Stimulated activated memory B cell treated with anti-CD40 and anti-IgM and Interleukin-4, amounts not matched to agents 10 μg/mL and 1 μg/mL and 100 μg/mL, for 72 hours (primary cell): ENCODE measurements at places on chromosomes 2 and 18.

GRCh38 chr2:8268172-8268783 lies 413.6 kb upstream of the ID2 start:
- no peak for ATAC-seq

DNA sequence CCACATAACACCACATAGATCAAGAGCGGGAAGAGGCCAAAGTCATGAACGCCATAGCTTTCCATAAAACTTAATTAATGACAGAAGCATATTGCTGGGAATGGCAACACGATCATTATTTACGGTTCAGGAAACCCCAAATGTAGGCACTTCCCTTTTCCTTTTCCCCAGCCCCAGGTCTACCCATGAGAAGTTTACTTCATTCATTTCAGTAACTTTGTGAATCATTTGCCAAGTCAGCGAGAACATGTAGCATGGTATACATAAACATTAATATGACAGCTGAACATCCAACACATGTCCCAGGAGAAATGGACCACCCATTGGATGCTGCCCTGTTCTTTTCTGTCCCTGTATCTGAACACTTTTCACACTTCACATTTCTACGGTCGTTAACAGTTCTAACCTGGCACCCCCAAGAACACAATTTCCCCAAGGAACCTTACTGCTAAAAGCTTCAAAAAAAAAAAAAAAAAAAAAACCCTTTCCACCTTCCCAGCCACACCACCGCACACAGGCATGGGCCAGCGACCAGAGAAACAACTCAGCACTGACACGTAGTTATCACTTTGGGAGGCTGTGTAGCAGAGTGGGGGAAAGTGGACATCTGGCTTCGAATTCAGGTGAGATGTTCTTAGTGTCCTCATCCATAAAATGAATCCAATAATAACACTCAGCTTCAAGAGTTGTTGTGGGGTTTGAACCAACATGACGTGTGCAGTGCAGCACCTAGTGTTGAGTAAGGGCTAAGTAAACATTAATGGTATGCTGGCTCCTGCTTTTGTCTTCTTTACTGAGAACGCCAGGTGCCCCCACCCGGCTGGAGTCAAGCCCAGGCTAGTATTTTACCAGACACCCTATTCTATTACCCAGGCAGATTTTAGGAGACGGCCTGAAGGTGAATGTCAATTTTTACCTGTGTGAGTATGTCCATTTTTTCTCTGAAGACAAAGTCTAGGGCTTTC lies 371.5 kb downstream of the LNPK start:
- ATAC-seq, result no peak

- ATAC-seq, result no peak
Observed at GRCh38 chr2:234393354-234393753, 103.5 kb downstream of the ARL4C start.

DNA sequence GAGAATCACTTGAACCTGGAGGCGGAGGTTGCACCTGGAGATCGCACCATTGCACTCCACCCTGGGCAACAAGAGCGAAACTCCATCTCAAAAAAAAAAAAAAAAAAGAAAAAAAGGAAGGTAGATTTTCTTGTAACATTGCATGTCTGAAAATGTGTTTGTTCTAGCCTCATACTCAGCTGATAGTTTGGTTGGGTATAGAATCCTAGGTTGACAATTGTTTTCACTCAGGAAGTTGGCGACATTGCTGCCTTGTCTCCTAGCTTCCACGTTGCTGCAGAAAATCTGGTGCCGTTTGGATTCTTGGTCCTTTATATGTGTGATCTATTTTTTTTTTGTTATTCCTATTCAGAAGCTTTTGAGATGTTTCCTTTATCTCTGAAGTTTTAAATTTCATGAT lies 4.7 kb downstream of the ING5 start:
- no peak for ATAC-seq

DNA sequence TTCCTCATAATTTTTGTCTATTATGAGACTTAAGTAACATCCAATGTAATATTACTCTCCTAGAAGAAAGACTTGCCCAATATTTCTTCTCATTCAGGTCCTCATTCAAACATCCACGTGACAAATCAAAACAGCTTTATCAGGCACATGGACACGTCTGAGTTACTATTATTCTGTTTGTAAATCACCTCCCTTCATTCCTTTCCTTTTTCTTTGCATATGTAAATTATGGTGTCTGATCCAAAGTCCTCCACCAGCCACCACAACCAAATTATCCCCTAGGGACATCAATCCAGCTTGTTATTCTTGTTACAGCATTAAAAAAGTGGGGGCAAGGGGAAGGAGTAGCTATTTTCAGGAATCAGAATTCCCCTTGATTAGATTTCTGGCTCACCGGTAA lies 7.1 kb downstream of the TMEM163 start:
- no peak for ATAC-seq

DNA sequence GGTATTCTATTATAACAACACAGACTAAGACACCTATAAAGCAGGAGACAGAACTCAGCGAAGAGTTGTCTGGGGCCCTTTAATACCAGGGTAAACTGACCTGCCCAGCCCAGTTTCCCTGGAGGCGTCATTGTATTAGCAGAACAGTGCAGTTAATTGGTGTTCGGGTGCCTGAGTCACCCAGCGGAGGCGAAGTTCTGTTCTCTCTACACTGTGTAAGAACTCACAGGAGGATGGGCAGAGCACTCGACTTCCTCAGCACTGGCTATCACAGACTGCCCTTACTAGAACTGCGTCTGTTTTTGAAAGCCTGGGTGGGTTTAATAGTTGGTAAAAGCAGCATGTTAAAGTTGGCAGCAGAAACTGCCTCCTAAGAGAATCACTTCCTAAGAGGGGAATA lies 106.5 kb upstream of the ATP8B1 start:
- no peak for ATAC-seq

DNA sequence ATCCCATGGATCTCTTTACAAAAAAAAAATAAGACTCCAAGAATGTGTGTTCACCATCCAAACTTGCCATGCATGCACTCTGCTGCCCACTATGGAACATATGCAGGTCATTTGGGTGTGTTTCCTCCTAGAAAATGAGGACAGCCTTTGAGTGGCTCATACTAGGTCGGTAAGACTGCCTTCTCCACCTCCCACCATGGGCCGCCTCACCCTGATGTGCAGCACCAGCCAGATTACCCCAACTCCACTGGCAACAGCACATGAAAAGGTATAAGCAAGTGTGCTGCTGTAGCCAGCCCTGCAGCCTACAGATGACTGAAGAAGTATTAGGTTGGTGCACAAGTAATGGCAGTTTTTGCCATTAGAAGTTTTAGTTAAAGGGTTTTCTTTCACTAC lies 214.2 kb downstream of the ATAD2B start:
- no peak for ATAC-seq

- no peak for ATAC-seq
Observed at GRCh38 chr2:120887741-120888231, 152.1 kb downstream of the GLI2 start.

- ATAC-seq, result no peak
Observed at GRCh38 chr2:167254721-167255120, 366.4 kb downstream of the XIRP2 start.

- ATAC-seq, result no peak
Observed at GRCh38 chr2:27093430-27094352, 7.1 kb downstream of the KHK start.

- no peak for ATAC-seq
Observed at GRCh38 chr2:233064530-233065199, 4.5 kb downstream of the INPP5D start.

DNA sequence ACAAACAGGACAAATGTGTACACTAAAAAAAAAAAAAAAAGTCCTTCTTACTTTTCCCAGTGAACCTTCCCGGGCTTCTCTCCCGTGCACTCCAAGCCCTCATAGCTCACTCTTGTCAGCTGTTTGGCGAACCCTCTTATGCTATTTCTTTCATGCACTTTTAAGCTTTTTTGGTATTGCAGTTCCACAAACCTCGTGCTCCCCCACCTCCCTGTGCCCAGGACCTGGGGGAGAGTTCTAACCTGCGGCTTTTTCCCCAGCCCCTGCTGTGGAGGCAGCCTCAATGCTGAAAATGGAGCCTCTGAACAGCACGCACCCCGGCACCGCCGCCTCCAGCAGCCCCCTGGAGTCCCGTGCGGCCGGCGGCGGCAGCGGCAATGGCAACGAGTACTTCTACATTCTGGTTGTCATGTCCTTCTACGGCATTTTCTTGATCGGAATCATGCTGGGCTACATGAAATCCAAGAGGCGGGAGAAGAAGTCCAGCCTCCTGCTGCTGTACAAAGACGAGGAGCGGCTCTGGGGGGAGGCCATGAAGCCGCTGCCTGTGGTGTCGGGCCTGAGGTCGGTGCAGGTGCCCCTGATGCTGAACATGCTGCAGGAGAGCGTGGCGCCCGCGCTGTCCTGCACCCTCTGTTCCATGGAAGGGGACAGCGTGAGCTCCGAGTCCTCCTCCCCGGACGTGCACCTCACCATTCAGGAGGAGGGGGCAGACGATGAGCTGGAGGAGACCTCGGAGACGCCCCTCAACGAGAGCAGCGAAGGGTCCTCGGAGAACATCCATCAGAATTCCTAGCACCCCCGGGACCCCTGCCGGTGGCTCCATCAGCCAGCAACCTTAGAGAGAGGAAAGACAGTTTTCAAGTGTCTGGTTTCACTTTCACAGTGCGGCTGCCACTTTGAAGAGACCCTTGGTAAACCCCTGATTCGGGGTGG lies 826 bp downstream of the KCNE4 start:
- ATAC-seq, result no peak

GRCh38 chr18:2971741-2972552 lies 41.0 kb downstream of the LPIN2 start:
- peak; percentile 94 for ATAC-seq

GRCh38 chr2:78913257-78913656 lies 112.2 kb upstream of the REG3G start:
- no peak for ATAC-seq
